ENCODE measurements at places on chromosomes 7 and 10.

GRCh38 chr10:110824152-110824441 lies 47.6 kb upstream of the PDCD4 start:
- DNase-seq: no peak

DNA sequence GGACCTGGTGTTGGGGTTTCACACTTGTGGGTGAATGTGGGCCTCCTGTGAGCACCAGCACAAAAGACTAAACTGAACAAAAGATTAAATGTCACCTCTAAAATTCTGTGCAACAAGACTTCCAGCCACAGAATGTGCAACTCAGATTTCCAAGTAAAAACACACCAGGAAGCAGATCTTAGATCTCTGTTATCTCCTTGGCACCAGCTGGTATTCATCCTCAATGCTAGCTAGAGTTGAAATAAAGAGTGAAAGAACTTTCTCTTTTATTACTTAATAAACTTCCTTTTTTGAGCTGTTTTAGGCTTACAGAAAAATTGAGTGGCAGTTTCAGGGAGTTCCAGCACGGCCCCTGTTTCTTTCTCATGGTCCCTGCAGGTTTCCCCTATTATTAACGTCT lies 40.2 kb downstream of the EGFR start:
- DNase-seq: no peak

- DNase-seq: no peak
Observed at GRCh38 chr7:121901026-121901425, 28.1 kb downstream of the PTPRZ1 start.

GRCh38 chr7:107157091-107157490 lies 11.7 kb upstream of the HBP1 start:
- DNase-seq: no peak

DNA sequence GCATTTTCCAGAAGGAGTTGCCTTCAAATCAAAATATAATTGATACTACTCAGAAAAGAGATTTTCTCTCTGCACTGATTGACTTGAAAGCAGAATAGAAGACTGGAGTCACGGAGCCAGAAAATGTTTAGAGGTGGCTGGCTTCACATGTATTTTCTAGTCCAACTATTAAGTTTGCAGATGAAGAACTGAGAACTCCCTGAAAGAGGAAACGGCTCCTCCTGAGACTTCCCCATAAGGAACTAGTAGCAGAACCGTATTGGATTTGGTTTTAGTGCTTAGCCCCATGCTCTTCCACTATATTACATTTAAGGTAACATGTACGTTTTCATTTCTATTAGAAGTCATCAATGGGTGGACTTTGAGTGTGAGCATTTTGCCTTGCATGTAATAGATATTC lies 946.3 kb downstream of the CNTNAP2 start:
- no peak for DNase-seq

DNA sequence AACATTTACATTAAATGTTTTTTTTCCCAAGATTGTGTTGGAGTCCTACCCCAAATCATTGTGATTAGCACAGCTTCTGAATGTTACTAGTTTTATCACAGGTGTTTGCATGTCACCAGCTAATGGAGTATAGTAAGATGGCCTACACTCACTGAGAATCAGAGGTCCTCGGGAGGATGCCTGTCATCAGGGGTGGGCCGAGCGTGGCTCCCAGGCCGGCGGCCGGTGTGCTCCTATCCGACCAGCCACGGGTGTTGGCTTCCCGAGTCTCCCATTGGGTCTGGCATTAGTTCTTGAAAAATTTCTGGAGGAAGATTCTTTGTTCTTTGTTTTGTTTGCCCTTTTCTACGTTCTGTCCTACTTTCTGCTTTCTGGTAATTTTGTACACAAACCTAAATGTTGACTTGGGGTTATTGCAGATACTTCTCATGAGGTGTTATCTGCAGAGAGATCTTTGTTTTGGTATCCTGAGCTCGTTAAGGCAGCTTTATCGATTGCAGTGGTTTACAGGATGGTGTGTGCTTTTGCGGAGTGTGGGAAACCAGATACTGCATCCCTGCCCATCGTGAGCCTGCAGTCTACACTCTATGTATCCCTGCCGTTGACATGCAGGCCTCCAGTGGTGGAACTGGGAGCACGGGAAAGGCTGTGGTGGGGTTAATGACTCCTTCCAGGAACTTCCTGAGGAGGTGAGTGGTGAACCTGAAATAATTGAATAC lies 67.3 kb upstream of the DNAJB6 start:
- no peak for DNase-seq

DNA sequence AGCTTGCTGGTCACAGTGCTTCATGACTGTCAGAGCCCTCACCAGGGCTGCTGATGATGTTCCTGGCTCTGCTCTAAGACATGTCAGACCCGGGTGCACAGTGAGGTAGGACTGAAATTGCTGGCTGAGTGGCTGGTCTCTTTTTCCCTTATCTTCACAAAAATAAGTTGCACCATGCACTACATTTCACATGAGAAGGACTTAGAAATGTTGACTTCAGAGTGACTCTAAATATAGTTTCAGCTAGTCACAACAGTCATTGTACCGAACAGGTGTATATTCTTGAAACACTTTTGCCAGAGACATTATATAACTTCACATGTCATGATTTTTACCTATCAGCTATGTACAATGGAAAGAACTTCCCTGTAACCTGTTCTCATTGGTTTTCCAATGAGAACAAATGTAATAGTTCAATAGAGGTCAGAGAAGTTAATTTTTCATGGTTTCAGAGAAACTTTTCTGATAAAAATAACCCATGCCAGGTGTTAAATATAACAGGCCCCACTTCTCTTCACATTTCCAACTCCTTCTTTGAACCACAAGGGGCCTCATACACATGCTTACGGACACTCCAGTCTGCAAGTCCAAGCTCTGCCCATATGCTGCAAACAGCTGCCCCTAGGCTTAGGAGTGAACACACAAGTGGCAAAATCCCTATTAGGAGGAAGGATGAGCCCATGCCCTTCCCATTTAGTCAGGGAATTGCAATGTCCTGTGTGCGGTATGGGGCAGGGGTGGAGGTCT lies 115.6 kb downstream of the CDK6 start:
- no peak for DNase-seq

- no peak for DNase-seq
Observed at GRCh38 chr7:47342296-47343060, 239.4 kb downstream of the TNS3 start.

DNA sequence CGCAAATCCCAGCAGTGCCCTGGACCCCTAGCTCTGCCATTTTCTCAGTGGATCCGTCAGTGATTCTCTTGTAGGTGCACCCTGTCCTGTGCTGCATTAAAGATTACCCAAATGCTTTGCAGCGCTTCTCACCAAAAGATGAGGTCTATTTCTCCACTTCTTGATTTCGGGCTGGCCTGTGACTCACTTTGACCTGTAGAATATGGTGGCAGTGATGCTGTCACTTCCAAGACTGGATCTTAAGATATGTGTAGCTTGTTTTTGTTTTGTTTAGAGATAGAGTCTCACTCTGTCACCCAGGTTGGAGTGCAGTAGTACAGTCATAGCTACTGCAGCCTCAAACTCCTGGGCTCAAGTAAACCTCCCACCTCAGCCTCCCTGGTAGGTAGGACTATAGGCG lies 37.0 kb upstream of the ZMIZ1 start:
- peak; percentile 3 for DNase-seq

- DNase-seq: no peak
Observed at GRCh38 chr7:2029211-2029905, 203.4 kb downstream of the MAD1L1 start.

DNA sequence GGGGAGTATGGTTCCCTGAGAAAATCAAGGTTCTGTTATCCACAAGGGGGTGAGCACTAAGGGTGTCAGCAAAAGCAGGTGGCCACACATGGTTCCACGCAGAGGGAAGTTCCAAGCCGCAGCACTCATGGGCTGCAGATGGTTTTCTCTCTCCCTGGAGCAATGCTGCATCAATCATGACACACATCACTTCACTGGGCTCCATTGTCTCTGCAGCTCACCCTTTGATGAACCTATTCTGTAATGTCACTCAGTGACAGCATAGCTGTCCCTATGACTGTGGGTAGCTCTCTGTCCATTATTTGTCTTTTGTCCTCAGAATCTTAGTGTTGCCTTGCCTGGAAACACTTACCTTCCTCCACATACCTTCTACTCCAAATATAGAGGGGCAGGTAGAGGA lies 34.8 kb downstream of the LRRC18 start:
- no peak for DNase-seq

DNA sequence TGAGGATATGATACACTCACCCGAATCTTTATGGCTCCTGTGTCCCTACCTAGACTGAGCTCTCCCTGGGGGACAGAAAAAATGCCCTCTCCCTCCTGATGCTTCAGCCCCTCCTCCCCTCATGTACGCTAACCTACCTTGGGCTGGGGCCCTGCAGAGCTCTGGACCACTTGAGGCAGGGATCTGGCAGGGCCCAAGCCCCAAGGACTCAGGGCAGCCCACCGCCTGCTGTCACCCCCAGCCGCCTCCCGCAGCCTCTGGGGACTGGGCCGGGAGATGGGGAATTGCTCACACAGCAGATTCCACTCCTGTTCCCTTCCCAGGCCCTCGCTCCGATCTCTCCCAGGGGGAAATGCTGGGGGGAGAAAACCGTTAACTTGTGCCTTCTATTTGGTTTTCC lies 32.9 kb upstream of the LBX1 start:
- DNase-seq: no peak

GRCh38 chr10:125116041-125116649 lies 44.2 kb downstream of the CTBP2 start:
- DNase-seq: no peak

DNA sequence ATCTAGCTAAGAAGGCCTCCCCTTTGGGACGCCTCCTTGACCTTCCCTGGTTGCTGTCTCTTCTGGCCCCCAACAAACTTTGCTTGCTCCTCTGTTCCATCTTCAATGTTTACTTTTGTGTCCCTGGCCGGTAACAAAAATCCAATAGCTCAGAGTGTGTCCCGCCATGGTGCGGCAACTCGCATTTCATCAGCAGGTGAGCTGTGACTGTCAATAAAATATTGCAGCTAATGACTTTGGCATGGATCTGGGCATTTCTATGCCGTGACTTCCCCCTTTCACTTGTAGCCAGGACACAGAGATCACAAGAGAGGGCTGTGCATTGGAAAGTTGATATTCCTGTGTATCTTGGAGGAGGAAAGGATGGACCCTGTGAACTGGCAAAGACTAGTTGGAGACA lies 317.6 kb downstream of the RPS24 start:
- no peak for DNase-seq

DNA sequence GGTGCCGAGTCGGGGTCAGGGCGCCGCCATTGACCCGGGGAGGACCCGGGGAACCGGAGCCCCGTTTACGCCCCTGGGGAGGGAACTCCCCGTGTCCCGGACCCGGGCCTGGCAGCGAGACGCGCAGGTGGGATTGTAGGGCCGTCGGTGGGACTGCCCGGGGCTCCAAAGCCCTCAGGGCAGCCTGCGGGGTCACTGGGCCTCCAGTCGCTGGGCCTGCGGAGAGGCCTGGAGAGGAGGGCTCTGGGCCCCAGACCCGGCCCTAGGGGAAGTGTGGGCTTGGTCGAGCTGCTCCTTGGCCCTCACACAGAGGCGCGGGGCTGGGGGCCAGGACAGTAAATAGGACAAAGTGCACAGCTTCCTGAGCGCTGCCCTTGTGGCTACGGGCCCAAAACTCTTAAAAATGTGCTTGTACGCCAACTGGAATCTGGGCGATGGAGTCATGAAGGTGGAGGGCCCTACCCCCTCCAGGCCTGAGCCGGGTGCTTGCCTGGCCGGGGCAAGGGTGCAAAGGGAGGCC lies 657 bp downstream of the ECHDC3 start:
- no peak for DNase-seq

DNA sequence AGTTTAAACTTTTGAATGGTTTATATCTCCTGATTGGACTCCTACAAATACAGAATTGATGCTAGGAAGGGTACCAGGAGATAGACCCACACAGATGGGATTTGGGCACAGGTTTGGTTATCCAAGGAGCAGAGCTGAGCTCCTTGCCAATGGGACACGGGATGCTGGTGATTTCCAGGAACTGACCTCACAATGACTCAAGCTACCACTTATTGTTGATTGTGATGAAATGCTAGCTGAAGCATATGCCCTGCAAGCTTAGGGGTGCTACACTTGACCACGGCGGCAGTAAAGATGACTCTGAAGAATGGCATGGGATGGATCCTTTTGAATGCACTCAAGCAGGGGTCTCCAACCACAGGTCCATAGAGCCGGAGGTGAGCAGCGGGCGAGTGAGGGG lies 45.5 kb upstream of the VKORC1L1 start:
- no peak for DNase-seq

DNA sequence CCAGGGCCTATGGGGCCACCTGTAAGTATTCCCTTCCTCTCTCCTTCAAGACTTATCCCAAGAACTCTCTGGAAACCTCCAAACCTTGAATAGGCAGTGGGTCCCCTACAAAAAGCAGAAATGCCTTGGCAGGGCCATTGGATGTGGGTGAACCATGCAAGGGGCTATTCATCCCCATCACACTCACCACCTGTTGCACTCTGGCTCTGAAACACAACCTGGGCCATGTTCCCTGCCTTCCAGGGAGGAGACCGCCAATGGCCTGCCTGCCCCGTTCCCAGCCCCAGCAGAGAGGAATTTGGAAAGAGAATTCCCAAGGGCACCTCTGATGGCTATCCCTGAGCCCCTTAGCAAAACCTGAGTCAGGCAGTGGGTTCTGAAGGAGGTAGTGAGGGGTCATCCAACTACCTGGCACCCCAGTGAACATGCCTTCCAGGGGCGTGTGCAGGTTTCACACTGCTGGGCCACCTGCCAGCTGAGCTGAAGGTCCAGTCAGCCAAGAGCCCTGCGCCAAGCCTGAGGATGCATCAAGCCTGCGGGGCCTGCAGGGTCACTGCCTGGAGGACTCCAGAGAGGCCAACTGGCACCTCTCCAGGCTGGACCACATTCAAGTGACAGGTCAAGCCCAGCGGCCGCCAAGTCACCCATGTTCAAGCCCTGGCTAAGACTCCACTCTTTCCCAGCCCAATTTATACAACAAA lies 101.3 kb downstream of the COL13A1 start:
- no peak for DNase-seq

- no peak for DNase-seq
Observed at GRCh38 chr7:7859411-7859810, 109.2 kb upstream of the GLCCI1 start.

- no peak for DNase-seq
Observed at GRCh38 chr7:50792342-50793119, 9.8 kb upstream of the GRB10 start.

GRCh38 chr7:28572321-28573058 lies 160.2 kb downstream of the CREB5 start:
- DNase-seq: no peak

DNA sequence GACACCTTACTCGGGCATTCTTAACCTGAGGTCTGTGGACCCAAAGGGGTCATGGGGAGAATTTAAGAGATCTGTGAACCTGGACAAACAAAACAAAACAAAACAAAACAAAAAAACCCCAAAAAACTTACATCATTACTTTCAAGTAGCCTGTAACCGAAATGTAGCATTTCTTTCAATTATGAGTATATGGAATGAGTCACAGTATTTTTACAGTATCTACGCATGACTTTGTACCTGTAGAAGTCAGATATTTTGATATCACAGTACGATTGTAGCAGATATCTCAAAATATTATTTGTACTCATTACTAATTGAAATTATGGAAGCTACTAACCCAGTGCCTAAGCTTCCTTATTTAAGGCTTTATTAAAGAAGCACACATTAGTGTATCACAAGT lies 210.2 kb downstream of the JAZF1 start:
- no peak for DNase-seq
